ENCODE measurements at places on chromosomes 7 and 10.
A peak's percentile ranks its signal among the peaks of the same experiment; 100 is the strongest.

- no peak for DNase-seq
Observed at GRCh38 chr7:81349044-81349443, 420.8 kb downstream of the HGF start.

GRCh38 chr7:107874605-107875446, 16.2 kb upstream of the DLD start:
- DNase-seq: no peak

DNA sequence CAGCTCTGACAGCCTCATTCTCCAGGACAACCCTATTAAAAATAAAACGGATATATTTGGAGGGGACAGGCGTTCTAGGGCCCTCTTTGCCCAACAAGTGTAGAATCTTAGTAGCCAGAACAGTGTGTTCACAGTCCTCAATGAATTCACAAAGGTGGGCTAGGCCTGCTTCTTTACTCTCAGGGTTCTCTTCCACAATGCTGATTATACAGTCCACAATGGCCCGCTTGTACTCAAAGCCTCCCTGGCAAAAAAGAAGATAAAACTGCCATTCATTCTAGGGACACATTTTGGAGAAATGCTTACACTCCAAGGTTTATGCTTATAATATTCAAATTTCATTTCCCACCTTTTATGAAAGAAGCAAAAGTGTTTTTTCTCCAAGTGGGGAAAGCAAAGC, 62.6 kb downstream of the MEST start:
- no peak for DNase-seq

DNA sequence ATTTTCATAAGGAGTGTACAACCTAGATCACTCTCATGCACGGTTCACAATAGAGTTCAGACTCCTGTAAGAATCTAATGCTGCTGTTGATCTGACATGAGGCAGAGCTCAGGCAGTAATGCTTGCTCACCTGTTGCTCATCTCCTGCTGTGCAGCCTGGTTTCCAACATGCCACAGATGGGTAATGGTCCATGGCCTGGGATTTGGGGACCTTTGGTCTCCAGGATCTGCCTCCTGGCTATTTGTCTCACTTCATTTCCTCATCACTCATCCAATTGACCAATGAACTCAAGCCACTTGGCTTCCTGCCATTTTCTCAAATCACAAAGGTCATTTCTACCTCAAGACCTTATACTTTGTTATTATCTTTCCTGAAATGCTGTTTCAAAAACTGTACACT, 786.1 kb downstream of the ANKRD7 start:
- DNase-seq: no peak

DNA sequence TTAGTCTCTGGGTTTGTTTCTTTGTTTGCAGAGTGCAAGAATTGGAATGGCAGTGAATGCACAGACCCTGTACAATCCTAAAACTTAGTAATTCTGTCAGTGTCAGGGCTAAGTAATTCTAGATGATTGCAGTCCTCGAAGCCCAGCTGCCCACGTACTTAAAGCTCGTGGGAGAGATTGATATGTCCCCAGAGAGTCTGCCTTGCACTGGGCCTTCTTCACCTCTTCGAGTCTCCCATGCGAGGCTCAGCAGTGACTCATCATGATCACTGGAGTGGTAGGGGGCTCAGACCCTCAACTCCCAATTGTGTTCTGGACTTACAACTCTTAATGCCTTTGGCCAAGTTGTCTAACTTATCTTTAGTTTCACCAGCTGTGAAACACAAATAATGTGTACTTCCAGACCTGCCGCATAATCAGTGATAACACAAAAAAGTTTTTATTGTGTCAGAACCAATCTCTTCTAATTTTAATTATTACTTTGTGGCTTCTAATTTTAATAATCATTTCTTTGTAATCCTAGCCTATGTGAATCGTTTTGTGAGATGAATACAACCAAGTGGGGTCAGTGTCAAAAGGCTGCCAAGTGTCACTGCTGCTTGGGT, 345.6 kb upstream of the LRGUK start:
- no peak for DNase-seq

DNA sequence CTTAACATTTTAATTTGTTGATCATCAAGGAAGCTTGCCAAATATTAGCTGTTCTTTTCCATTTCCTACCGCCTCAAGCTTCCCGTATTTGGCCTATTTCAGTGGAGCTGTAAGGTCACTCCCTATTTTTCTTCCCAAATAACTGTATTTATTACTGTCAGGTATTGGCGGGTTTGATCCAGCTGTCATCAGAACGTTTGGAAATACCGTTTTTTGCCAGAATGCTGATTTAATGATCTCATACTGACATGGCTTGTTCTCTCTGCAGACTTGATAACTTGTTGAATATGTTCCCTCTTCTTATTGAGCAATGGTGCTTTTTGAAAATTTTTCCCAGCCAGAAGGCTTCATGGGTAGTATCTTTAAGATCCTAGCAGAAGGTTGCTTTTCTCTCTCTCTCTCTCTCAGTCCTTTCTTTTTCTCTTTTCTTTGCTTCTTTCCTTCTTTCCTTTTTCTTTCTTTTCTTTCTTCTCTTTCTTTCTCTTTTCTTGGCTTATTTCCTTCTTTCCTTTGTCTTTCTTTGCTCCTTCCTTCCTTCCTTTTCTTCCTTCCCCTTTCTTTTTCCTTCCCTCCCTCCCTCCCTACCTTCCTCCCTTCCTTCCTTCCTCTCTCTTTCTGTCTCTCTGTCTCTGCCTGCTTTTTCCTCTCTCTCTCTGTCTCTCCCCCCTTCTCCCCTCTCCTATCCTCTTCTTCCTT, 42.1 kb downstream of the CUX1 start:
- DNase-seq: no peak

DNA sequence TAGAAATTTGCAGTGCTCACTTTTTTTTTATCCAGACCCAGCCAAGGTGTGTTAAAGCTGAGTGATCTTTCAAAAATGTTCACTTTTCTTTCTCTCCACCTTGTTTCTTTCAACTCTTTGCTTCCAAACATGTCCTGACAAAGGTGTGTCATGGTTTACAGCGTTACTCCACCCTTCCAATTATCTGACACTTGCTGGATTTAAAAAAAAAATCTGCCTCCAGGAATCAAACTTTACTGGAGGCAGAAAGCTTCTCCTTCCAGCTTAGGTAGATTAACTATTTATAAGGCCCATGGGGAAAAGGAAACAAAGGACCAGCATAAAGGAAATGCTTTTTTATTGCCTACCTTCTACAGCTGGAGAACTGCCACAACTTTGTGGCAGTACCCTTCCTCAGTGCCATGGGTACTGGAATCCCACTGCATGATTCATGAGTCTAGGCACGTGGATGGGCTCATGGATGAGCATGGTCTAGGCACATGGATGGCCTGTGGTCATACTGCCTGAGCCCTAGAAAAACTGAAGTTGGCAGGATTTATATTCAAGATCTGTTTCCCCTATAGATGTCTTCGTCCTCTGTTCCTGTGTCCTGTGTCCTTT, at the start of gene COL17A1:
COL17A1 (minus strand) TSS at position 80 of the 600 bp plus-strand sequence. CDS start 5,207 bp downstream, outside the sequence.
- DNase-seq: no peak

- no peak for DNase-seq
Observed at GRCh38 chr10:5116621-5117020, 22.4 kb downstream of the AKR1C3 start.

- no peak for DNase-seq
Observed at GRCh38 chr10:62308101-62308500, 39.5 kb upstream of the RTKN2 start.

- DNase-seq: peak; percentile 45
Observed at GRCh38 chr10:137031-137430, 1.8 kb downstream of the ZMYND11 start.

DNA sequence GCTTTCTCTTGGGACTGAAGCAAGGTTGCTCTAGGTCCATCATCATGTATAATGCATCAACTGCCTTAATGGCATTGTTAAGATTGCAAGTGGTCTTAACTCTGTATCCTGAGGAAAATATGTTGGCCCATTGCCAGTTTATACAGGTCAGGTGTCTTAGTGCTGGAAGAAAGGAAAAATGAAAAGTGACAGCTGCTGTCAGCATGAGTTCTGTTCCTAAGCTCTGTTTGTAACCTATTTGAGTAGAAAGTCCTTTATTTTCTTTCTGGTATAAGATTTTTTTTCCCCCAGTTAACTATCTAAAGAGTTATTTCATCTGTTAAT, 127.2 kb downstream of the SRI start:
- DNase-seq: no peak

GRCh38 chr10:89699581-89700064, 1.8 kb upstream of the KIF20B start:
- no peak for DNase-seq

GRCh38 chr10:2782265-2782664, 285.1 kb upstream of the PFKP start:
- DNase-seq: no peak

DNA sequence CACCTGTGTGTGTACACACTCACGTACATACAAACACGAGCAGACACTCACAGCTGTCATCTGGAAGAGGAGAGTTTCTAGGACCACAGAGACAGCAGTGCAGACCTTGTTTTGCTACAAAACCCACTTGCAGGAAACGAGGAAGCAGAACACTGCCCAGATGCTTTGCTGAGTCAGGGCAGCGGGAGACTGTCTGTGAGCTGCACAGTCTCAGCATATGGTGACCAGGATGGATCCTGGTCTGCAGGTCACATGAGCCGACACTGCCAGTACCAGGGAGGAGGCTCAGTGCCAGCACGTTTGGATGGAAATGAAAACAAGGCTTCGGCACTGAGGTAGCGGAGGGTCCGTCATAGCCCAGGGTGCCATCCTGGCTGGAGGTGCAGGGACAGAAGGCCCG, 117.6 kb upstream of the DPP6 start:
- no peak for DNase-seq

- no peak for DNase-seq
Observed at GRCh38 chr10:105844676-105845570, 1203.8 kb downstream of the SORCS3 start.

DNA sequence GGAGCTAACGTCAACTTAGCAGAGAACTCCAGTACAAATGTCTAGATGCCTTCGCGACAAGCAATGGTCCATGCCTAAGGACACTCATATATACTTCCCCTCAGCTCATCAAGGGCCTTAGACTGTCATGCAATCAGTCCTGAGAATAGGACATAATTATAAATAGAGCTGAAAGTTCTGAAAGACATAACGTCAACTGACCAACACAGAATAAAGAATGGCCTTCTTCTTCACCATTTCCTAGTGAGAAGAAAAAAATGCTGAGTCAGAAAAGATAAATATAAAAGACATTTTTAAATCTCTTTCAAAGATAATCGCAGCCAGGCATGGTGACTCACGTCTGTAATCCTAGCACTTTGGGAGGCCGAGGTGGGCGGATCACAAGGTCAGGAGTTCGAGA, 83.2 kb downstream of the ARMH3 start:
- DNase-seq: no peak

- DNase-seq: peak; percentile 50
Observed at GRCh38 chr7:100865938-100866728, 1.1 kb upstream of the TRIP6 start.

DNA sequence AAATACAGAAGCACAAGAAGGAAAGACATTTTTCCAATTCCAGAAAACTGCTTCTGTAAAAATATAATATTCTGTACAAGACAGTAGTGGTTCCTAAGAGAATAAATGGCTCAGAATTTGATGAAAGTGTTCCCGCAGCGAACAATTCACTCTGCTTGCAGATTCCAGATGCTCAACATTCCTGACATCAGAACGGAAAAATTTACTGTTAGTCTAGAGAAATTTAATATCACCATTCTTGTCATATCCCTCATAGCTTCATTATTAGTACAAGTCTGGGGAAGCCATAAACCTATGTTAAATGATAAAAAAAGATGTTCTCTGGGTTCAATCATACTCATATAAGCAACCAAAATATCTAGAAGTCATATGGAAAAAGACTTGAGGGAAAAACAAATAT, 83.6 kb downstream of the MPP7 start:
- no peak for DNase-seq

DNA sequence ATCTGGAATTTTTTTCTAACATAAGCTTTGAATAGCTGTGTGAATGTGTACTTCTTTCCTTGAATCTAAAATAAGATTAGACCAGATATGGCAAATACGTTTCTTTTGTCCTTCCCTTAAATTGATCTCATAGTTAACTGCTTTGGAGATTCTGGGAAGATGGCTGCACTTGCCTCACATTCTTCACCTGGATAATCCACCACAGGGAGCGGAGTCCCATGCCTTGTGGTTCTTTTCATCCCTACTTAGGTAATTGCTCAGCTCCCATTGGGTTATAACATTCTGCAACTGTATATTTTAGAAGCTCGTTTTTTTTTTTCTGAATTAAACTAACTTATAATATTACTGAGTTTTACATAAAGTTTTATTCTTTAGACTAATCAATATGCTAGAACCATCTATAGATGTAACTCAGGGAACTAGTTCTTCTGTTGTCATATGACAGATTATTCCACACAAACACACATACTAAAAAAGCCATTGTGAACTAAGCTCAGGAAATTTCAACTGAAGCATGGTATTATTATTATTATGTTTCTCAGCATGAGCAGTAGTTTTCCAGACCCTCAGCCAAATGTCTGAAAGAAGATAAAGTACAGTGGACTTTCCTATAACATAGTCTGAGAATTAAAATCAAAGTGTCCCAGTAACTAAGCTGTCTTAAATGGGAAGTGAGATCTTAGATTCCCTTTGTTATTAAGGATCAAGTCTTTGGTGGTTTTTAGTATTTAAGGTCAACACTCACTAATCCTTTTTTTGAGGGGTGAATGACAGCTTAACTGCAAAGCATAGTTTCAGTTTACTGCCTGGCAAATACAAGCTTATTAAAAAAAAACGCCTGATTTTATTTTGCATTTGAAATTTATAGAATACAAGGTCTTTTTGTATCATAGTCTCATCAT, 182.3 kb downstream of the PPP1R9A start:
- no peak for DNase-seq

DNA sequence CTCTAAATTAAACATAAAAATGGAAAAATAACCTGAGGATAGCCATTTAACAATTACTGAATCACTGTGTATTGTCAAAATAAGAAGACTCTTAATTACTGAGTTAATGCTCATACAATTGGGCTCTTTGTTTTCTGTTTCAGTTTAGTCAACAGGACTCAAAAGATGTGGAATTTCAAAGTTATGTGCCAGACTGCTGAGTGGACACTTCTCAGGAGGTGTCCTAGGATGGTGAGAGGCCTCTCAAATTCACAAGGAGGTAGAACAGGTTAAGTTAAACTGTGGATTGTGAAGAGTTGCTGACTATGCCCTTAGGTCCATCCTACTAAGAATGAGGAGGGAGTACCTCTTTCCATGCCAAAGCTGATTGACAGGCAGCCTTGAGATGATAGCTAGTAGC, 157.7 kb upstream of the CHRM2 start:
- no peak for DNase-seq

DNA sequence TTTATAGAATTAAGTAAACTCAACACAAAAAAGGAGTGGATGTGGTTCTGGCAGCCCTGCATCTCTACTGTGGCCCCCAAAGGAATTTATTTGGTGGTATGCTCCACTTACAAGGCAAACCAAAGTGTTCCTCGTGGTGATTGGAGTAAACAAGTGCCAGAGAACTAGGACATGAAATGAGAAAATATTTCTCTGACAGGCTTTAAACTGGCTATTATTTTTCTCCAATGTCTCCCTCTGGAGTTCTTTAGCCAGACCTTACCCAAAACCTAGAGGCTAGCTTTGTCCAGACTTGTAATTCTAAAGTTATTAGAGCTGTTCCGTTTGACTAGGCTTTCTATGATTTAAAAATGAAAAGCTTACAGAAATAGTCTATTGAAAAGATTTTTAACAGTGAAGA, 990.1 kb downstream of the CNTNAP2 start:
- DNase-seq: no peak

GRCh38 chr10:95305606-95306317, 15.0 kb upstream of the PDLIM1 start:
- no peak for DNase-seq
